Amygdala (tissue), 56 donors: ENCODE measurements at places on chromosomes 6 and 20.

GRCh38 chr6:75296811-75297779, 12.5 kb upstream of the TMEM30A start:
- no peak for DNase-seq

DNA sequence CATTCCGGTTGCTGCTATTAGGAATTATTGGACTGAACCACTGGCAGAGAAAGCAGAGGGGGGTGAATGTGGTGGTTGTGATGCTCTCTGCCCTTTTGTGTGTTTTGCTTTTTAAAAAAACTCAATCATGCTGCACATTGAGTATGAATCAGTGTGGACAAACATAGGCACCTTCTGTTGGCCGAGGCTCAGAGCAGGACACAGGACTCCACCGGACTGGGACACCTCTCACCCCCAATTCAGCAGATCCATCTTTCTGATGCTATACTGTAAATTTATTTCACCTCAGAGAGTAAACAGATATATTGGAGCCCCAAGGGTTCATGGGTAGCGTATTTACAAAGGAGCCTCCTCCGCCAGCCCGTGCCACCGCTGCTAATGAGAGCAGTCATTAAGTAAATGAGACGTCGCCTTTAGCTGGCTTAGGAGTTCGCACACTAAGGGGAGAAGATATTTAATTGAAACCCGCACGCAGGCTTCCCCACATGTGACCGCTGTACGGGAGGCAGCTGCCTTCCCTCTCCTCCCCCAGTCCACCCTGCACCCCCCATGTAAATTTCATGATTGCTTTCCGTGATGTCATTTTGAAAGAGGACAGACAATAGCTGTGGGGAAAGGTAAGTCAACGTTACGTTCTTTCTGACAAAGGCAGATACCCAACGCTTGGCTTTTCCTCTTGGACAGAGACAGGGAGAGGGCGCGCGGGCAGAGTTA, at the start of gene MYT1:
Gene MYT1 (plus strand): TSS at position 330 of the 714 bp plus-strand sequence. CDS start 34,410 bp downstream, outside the sequence.
- no peak for DNase-seq

DNA sequence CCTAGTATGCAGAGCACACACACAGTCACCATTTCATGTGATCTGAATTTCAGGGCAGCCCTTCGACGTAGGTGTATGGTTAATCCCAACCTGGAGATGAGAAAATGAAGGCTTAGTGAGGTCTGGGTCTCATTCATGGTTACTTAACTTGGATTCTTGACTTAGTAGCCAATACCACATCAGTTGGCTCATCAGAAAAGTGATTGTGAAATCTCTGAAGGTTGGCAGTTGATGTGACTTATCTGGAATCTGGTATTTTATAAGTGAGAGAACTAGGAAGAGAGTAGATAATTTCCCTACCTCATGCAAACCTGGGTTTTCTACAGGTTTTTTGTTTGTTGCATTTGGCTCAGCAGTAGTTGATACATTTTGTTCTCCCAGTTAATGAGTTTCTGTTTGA, 123.7 kb downstream of the CCDC170 start:
- DNase-seq = no peak

- DNase-seq = no peak
Measured at GRCh38 chr20:22863826-22864225, 171.3 kb upstream of the SSTR4 start.

DNA sequence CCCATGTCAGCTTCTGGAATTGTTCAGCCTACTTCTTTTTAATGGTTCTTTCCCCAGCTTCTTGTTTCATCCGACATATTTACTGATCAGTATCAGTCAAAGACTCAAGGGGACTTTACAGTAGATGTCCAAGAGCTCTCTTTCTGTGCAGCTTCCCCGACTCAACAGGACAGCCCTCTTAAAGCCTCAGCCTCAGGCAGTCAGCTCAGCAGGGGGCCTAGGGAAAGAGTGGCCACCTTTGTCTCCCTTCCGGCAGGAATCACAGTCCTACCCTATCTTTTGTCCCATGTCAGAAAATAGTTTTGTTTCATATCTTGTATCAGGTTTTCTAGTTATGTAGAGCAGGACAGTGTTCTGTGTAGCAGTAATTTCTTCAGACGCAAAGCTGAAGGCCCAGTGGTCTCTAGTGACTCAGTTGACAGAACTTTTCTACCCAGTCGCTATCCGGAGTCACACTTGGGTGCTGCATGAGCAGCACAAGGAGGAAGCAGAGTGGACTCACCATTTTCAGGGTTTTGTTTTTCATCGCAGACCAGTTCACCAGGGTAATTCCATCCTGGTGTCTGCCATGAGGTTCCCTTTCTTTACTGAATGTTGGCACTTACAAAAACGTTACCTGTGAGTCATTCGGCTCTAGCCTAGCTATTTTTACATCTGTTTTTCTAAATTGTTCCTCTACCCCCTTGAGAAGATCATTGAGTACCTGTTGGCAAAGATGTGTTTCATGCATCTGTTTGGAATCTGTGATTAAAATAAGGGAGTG, 47.7 kb downstream of the SPATA2 start:
- no peak for DNase-seq

GRCh38 chr20:5495939-5496338, 179.2 kb upstream of the PROKR2 start:
- DNase-seq = no peak

DNA sequence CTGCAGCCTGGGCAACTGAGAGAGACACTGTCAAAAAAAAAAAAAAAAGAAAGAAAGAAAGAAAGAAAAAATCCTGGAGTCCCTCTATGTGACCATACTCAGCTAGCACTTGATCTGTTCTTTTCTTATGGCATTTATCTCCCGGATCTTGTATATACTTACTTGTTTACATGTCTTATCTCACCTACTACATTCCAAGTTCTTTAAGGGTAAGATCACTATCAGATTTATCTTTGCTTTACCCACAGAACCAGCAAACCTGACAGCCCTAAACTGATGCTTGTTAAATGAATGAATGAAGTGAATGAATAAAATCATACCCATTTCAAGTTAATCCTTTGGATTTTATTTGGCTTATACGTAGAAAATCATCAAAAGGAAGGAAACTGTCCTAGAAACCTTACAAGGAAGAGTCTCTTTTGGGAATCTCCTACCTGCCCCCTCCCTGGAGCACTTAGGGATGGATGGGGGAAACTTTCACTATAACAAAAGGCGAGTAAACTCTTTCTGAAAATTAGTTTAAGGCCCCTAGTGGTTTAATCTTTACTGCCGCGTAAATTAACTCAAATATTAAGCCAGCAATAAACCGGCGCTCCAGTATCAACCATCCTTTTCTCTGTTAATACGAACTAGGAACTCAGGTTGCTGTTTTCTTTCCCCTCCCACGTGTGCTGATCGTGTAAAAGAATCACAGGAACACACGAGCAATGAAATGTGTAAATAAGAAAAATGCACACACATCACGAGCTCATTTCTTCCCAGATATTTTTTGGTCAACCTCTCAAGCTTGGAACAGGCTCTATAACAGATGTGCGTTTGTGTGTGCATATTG, 1.3 kb upstream of the UTRN start:
- DNase-seq = no peak

DNA sequence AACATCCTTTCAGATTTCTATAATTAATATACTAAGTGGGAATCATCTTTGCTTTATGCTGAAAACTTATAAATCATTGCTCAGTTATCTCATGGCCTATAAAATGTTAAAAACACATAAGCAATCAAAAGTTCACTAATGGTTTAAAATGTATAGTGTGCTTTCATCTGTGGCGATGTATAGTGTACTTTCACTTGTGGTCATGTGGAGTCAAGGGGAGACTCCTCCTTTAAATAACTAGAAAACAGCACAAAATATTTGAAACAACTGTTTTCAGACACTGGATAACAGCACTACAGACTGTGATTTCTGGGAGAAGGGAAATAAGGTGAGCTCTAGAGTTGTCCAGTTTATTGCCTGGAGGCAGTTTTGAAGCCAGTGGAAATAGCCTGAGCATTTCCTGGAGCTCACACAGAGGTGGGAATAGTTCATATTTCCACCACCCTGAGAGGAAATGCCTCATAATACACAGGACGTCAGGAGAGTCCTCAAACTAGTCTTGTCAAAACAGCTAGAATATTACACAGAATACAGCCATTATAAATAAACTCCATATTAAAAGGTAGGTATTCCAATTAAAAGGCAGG, 89.4 kb downstream of the CEP162 start:
- no peak for DNase-seq
